ENCODE measurements at places on chromosomes 16 and 17. TPM values are rescaled to one million over a fixed set of nuclear protein-coding genes. Genes with fewer than 3 reads are reported as not detected.

KRTAP1-5 gene
- total RNA-seq = not detected

TMEM98 gene
- total RNA-seq = 78.6 TPM

- no peak for DNase-seq
These were observed 9.4 kb downstream of the CD300LF start for GRCh38 chr17:74703311-74703710.

GRCh38 chr16:87681981-87682570, 79.8 kb downstream of the JPH3 start:
- DNase-seq = no peak

Measured in adrenal gland (tissue), 19 donors.